Stimulated activated CD8-positive, alpha-beta memory T cell treated with anti-CD3 and anti-CD28 coated beads, Interleukin-7, amount 100 ng/mL, for 48 hours (primary cell): ENCODE measurements at places on chromosomes 16 and 17.

- DNase-seq: no peak
These were observed 60.7 kb downstream of the WSB1 start for GRCh38 chr17:27354491-27355081.

GRCh38 chr17:13596241-13596923 is 5.3 kb downstream of the HS3ST3A1 start:
- no peak for DNase-seq

GRCh38 chr17:78641666-78642065 is 64.5 kb upstream of the DNAH17 start:
- DNase-seq: no peak

GRCh38 chr16:12801511-12802042 is 2.1 kb downstream of the CPPED1 start:
- DNase-seq: no peak

- no peak for DNase-seq
These were observed 92.8 kb downstream of the GAS7 start for GRCh38 chr17:10105513-10106001.

- no peak for DNase-seq
These were observed 25.3 kb upstream of the PHAF1 start for GRCh38 chr16:67084345-67085028.

DNA sequence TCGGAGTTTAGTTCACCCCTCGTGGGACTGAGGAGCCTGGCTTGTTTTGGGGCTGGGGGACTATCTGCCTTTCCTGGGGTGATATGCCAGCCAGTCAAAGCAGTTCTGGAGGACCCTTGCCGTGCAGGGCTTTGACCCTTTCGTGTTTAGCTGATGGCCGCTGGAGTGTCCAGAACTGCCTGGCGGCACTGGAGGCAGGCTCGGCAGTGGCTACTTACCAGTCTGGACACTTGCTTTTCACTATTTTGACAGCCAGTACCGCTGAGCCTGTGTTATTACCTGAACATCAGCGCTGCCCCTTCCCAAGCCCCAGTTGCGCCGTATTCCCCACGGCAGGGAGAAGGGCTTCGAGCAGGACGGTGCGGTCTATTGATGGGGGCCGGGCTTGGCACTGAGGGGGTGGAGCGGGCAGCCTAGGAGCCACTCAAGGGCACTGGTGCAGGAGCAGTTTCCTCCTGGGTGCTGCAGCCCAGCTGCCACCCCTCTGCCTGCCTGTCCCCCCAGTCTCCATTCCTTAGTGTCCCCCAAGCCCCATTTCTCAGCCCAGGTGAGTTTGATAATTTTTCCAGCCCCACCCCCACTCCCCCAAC is 18.6 kb downstream of the CCDC92B start:
- DNase-seq: no peak

- DNase-seq: no peak
These were observed 65.6 kb upstream of the HS3ST4 start for GRCh38 chr16:25626172-25626571.

DNA sequence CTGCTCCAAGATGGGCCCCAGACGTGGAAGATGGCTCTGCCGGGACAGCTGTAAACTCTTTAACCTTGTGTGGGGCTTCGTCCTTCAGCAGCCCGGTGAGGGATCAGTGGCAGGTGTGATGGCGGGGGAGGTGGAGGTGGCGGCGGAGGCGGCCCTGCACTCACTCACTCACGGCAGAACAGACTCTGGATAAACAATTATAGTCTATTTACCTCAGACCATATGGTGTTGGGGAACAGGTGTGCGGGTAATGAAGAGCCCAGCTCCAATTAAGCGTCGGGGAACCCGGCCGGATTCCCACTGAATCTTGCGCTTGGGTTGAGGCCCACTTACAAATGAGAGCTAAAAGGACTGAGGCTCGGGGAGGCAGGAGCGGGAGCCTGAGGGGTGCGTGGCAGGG is 104.3 kb upstream of the SDK2 start:
- DNase-seq: no peak

DNA sequence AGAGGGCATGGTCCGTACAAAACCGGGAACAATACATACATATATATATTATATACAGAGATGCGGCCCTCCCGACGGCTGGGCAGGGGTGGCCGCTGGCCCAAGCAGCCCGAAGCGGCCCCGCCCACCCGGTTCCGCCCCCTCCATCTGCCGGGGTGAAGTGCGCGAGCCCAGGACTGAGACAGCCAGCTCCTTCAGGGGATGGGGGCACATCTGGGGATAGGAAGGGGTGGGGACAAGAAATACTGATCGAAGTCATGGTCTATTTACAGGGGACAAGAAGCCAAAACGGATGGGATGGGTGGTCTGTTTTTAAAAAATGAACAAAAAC is 3.8 kb upstream of the SAMD14 start:
- DNase-seq: no peak

GRCh38 chr16:66408163-66409048 is 18.7 kb upstream of the BEAN1 start:
- DNase-seq: peak; percentile 12

DNA sequence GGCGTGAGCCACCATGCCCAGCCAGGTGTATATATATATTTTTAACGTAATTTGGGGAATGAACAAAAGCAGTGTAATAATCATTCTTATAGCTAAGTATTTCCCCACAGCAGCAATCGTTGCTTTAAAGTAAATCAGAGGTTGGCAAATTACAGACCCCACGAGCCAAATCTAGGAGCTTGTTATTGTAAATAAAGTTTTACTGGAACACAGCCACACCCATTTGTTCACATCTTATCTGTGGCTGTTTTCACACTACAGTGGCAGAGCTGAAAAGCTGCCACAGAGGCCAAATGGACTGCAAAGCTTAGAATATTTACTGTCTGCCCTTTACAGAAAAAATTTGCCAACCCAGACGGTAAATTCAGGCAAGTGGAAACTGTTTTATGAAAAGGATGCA is 50.8 kb downstream of the RAB11FIP4 start:
- DNase-seq: no peak

GRCh38 chr16:85072947-85073346 is 39.3 kb downstream of the CIBAR2 start:
- no peak for DNase-seq

DNA sequence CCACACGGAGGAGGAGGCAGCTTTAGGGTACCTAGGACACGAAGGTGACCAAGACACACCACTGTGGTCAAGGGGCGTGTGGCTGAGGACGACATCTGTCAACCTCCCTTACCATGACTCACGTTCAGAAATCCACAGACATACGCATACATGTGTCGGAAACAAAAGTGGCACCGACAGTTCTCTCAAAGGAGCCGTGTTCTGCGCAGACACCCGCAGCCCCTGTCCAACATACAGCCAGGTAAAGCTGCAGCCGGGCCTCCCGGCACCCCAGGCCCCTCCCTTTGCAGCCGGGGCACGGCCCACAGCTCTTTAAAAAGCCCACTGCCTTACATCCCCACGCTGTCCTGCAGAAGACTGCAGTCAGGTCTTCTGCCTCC is 40.5 kb upstream of the KLHDC4 start:
- peak; percentile 62 for DNase-seq

DNA sequence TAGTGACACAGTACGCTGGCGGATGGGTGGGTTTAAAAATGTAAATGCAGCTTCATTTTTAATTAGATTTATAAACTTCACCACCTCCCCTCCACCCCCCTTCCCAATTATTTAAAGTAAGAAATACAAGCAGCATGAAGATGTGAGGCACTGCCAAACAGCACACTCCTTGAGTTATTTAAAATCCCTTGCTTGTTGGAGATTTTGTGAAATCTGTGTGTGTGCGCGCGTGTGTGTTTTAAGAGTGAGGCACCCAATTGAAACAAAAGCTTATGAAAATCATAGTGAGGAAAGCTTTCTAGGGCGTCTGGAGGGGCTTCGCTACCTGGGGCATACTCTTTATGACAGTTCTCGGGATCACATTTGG is 219.6 kb upstream of the IRX3 start:
- DNase-seq: no peak

- DNase-seq: no peak
These were observed 43.6 kb downstream of the TOM1L2 start for GRCh38 chr17:17928398-17929287.

DNA sequence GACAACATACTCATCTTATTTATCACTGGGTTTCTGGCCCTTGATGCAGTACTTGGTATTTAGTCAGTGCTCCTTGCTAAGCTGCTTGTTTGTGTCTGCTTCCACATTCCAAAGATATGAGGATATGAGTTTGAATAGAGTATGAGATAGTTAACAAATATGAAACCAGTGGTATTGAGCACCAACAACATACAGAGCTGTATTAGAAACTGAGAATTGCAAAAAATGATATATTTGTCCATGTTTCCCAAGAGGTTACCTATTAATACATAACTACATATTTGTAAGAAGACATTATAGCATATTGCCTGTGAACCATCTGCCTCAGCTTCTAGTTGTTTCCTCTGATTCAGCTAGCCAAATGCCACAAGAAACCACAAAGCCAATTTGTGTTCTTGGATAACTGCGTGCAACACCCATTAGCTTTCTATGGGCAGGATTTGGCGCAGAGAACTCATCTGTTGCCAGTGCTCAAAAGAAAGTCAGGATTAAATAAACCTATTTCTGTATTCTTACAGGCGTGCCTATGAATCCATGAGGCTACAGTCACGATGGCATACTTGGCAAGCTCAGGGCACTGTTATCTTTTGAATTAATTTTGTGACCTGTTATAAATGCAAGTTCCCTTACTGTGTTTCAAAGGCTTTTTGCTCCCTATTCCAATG is 194.4 kb downstream of the MAP2K6 start:
- no peak for DNase-seq

DNA sequence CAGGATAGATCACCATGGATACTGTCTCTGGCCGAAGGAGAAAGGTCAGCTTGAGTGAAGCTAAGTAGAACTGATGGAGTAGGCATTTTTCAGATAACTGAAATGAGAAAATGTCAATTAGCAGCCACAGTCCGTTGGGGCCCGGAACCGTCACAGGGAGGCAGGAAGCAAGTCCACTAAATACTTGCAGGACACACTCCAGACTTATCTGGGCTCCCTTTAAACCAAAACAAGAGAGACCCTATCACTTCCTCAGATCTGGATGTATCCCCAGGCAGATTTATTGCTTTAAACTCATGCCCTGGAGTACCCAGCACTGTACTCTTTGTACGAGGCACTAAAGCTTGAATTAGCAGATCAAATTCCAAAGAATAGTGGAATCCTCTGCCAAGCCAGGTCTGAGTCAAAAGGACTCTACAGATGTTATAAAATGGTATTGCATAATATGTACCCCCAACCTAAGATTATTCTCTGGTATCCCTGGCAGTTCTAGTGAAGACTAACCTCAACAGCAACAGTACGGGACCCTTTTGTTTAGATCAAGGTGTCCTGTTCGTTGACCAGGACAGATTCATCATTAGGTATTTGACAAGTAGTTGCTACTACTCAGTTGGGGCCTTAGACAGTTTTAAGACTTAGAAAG is 8.1 kb downstream of the ZP2 start:
- DNase-seq: no peak

DNA sequence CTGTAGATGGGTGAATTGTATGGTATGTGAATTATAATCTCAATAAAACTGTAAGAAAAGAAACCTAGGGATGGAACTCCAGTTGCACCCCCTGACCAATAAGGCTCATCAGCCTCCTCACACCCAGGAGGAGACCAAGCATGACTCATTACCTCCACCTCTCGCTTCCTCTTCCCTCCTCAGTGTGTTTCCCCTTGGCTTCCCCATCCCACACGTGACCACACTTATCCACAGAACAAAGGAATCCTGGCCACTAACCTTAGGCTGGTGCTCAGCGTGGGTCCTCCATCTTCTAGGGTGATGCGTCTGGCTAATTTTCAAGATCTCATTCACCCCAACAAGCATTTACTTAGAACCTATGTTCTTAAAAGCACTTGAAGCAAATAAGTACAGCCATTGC is 36.2 kb upstream of the MAP3K14 start:
- DNase-seq: no peak

DNA sequence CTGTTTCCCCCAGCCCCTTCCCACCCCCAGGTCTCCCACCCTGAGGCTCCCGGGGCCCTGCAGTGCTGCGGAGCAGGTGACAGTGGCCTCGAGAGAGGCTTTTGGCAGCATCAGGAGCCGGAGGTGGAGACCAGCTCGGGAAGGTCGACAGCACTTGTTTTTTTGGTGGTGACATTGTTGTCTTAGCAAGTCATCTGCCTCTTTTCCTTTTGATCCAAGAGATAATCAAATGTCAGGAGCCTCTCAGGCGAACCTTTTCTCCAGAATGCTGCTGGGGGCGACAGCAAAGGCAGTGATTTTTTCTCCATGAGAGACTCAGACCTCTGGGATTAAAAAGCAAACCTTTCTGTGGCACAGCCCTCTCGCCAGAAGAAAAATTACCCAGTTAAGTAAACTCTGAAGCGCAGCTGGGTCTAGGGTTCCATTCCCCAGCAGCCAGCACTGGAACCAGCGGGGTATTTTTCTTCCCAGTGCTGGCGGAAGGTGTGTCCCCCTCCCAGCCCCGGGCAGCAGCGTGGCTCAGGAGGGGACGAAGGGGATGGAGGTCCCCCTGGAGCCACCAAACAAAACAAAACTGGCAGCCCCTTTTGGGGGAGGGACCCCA is 37.2 kb downstream of the GRIN2C start:
- DNase-seq: no peak

DNA sequence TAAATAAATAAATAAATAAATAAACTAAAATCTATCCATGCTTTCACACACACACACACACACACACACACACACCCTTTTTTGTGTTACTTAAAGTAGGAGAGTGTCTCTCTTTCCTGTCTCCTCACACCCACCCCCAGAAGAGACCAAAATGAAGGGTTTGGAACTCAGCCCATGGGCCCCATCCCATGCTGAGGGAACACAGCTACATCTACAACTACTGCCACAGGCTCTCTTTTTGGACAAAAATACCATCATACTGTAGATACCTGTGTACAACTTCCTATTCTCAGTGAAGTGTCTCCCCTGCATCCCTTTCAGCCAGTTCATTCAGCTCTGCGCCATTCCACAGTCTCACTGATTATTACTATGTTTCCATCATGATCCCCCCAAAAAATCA is 1.9 kb upstream of the HBA2 start:
- no peak for DNase-seq

DNA sequence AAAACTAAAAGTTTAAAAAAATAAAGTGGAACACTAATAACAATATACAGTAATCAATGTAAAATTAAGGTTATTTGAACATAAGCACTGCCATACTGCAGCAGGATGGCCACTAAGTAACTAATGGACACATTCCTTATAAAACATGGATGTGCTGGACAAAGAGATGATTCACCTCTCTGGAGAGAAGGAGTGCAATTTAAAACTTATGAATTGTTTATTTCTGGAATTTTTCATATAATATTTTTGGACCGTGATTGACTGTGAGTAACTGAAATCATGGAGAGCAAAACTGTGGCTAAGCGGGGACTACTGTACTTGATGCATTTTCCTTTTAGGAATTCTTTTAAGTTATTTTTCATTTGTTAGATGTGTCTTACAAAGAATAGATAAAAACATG is 21.8 kb downstream of the CBFB start:
- no peak for DNase-seq

DNA sequence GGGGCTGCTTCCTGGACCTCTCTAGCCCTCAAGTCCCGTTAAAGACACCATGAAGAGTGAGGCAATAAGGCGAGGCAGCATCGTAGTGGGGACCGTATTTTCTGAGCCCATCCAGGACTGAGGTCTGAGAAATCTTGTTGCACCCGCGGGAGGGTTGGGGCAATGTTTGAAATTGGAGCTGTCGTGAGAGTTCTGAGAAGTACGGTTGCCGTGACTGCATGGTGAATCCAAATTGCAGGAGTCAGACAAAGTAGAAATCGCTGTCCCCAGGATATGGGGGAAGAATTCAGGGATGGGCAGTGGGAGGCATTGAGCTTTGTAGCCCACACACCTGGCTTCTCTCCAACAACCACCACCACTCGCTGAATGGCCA is 42.0 kb upstream of the RPL38 start:
- DNase-seq: no peak

- DNase-seq: no peak
These were observed 2.4 kb downstream of the DOC2B start for GRCh38 chr17:179066-179432.
